ENCODE measurements at places on chromosomes 7 and 10.

DNA sequence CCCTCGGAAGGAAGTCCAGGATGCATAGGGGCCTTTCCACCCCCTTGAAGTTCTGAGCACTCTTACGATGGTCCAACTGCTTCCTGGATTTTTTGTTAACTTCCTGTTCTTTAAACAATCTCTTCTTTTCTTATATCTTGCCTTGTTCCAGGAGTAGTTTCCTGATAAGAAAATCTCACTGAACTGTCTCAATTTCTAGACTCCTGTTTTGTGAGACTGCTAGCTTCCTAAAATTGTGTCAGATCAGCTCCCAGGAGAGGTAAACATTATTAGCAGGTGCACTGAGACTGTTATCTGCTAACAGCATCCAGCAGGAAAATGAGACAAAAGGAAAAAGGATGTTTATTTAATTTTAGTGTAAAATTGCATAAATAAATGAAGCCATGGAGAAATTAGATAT, 106.2 kb upstream of the PITRM1 start:
- no peak for DNase-seq

DNA sequence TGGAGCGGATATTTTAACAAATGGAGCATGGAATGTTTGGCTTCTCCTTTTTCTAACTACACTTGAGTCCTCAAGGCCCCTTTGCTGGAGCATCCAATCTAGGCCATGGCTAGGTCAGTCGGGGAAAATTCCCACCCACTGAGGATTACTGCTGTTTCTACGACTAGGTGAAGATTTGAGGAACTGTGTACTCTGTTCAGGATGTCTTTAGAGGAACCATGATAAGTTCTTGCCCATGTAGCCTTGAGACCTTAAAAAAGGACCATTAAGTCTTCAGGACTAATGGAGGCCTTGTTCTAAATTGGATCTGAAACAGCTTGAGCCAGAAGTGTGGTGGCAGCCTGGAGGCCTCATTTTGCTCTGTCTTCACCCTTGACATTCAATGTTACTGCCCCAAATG, 6.2 kb downstream of the AGK start:
- no peak for DNase-seq

GRCh38 chr10:109592391-109592790, 330.9 kb downstream of the XPNPEP1 start:
- no peak for DNase-seq

- DNase-seq = no peak
Measured at GRCh38 chr7:16421333-16422102, at the start of gene CRPPA. Gene CRPPA, minus strand, starts transcription at chr7:16421538. Its CDS starts 216 bp downstream, at chr7:16421322.

DNA sequence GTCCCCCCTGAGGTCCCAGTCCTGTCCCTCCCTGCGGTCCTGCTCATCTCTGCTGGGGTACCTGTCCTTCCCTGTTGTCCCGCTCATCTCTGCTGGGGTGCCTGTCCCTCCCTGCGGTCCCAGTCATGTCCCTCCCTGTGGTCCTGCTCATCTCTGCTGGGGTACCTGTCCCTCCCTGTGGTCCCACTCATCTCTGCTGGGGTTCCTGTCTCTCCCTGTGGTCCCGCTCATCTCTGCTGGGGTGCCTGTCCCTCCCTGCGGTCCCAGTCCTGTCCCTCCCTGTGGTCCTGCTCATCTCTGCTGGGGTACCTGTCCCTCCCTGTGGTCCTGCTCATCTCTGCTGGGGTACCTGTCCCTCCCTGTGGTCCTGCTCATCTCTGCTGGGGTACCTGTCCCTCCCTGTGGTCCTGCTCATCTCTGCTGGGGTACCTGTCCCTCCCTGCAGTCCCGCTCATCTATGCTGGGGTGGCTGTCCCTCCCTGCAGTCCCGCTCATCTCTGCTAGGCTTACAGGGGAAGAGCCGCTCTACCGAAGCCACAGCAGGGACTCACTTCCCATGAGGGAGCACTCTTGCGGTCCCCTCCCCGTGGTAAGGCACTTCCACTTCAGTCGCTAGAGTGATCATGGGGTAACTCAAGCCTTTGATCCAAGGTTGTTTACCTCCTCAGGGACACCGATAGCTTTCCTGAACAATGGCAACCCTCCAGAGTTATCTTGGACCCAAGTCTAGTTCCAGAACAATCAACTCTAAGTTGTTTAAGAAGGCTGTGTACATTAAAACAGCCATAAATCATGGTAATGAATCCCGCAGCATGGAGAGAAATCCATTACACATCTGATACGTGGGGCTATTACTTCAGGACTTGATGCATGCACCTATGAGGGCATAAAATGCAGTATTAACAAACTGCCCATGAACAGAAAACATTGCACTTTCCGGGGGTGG, 46.8 kb upstream of the MNX1 start:
- no peak for DNase-seq
